NCI-H2081 treated with DMSO at 0.1 percent for 48 hours (cell line): ENCODE measurements at places on chromosomes 3 and 15.

- DNase-seq: no peak
Observed at GRCh38 chr15:81280696-81281455, 43.1 kb downstream of the STARD5 start.

- DNase-seq: peak; percentile 71
Observed at GRCh38 chr15:69591905-69592508, 139.4 kb downstream of the RPLP1 start.

DNA sequence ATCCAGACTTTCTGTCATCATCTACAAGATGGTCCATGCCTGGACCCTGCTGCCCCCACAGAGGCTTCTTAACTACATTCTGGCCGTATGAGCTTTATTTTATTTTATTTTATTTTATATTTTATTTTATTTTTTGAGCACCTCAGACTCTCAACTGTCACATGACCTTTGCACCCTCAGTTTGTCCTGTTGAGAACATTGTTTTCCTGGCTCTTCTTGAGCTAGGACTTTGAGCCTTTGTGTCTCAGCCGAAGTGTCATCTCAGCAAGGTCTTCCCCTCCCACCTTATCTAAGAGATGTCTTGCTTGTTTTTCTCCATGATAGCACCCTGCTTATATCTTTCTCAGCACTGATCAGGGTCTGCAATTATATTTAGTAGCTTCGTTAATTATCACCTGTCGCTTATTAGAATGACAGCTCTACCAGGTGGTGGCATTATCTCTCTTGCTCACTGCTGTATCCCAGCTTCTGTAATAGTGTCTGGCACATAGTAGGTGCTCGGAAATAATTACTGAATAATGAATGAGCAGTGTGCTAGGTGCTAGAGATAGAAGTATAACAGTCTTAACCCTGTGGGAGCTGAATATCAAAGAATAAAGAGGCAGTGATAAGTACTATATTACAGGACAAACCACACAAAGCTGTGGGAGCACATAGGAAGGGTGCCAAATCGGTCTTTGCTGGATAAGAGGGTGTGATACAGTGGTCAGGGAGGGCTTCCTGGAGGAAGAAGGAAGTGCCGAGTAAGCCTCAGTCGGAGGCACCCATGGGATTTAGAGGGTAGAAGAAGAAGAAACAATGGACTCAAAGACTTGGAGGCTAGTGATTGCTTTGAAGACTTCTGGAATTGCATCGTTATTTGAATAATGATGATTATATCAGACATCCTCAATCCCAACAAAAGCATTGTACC lies 136.2 kb downstream of the ITPR1 start:
- DNase-seq: no peak

GRCh38 chr15:71049706-71050422 lies 65.4 kb upstream of the THSD4 start:
- DNase-seq: no peak

GRCh38 chr15:52445954-52446353 lies 82.7 kb downstream of the MYO5A start:
- DNase-seq: no peak

- no peak for DNase-seq
Observed at GRCh38 chr3:130529486-130530215, 12.7 kb downstream of the COL6A6 start.

GRCh38 chr15:43229977-43230376 lies 9.2 kb upstream of the EPB42 start:
- no peak for DNase-seq

DNA sequence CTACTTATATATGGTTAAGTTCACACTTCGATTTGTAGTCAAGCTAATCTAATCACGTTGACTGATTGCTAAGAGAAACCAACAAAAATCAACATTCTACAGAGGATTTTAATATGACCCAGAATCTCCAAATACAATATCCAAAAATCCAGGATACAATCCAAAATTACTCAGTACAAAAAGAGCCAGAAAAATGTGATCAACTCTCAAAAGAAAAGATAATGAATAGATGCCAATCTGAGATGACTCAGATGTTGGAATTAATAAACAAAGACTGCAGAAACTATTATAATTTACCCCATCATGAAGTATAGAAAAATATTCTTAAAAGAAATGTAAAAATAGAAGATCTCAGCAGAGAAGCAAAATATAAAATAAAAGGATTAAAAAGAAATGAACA lies 22.3 kb downstream of the HACL1 start:
- no peak for DNase-seq

DNA sequence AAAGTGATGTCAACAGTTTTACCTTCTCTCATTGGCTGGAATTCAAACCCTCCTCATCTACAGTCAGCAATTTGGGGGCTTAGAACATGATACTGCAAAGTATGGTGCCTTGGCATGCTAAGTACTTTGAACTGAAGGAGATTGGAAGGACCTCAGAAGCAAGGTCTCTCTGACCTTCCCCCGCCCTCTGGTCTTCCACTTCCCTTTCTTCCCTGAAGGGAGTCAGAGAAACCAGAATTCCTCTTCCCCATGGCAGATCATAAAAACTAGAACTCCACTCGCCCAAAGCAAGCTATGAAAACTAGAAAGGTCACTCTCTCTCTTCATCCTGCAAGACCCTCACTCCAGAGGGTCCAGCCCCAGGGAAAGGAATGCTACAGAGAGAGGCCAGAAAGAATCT lies 64.2 kb downstream of the CD200R1L start:
- no peak for DNase-seq

DNA sequence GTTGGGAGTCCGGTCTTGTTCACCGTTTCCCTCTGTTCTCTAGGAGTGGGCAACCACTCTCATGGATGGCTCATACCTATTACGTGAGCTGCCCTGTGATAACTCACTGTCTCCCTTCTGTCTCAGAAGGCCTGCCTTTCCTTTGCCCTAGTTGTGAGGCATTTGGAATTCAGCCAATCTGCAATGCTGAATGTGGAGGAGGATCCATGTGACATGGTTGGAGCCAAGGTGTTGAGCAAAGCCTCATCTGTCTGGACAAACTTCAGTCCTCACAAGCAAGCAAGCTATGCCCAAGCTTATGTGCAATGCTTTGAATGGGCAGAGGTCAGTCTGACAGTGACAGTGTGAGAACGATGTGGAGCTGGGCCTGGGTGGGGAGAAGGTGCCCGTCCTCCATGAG lies 37.8 kb upstream of the ATP10A start:
- no peak for DNase-seq

GRCh38 chr15:70518201-70519003 lies 245.0 kb downstream of the UACA start:
- DNase-seq: no peak

DNA sequence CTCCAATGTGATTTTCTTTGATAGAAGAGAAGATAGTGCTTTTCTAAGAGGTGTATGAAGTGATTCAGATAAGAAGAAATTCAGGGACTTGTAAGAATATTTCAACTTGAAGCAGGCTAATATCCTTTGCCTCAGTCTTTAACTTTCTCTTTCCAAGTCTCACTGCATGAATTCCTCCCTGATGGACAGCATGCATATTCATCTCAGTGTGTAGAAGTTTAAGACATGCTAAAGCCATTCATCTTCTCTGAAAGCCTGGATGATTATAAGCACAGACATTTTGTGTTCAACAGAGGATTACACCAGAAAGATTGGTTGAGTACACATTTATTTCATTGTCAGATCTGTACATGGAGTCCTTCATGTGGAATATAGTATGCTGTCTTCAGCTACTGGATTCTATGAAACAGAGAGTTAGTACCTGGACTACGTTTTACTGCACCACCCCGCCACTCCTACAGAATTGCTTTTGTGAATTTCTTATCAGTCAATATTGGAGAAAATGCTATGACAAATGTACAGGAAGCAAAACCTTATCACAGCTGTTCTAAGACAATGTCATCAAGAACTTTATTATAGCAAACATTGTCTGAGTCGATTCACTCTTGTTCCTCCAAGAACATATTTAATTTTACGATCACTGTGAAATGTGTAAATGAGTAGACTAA lies 1346.1 kb downstream of the OTOL1 start:
- no peak for DNase-seq

DNA sequence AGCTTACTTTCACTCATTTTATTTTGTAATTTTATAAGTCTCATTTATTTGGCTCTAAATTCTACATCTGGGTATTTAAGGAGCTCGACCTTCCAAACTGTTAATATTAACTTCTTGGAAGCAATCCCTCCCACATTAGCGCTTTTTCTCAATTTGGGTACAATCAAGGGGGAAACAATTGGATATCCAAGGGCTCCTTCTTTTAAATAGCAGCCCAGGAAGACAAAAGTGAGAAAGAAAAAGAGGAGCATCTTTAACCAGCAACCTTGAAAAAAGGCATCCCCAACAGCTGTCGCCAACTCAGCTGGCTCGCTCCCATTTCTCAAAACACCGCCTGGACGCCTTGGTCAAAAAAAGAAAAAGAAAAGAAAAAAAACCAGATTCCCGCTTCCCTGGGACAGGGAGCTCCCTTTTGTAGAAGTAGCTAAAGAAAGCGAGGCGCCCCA lies 873 bp downstream of the C3orf70 start:
- no peak for DNase-seq

DNA sequence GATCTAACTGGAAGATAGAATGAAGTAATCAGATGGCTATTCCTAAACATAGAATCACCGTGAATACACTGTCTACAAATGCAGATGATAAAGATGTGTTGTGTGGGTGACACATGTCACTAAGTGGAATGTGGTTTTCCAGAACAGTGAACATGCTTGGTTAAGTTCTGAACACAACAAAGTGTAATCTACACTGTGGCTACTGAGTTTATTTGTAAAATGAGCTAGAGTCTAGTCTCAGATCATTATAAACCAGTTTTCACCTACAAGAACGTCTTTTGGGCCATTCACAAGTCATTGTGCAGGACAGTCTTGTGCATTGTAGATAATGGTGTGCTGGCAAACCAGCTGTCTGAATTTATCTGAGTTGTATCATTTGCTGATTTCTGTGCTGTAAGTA lies 35.3 kb downstream of the OXNAD1 start:
- DNase-seq: no peak

DNA sequence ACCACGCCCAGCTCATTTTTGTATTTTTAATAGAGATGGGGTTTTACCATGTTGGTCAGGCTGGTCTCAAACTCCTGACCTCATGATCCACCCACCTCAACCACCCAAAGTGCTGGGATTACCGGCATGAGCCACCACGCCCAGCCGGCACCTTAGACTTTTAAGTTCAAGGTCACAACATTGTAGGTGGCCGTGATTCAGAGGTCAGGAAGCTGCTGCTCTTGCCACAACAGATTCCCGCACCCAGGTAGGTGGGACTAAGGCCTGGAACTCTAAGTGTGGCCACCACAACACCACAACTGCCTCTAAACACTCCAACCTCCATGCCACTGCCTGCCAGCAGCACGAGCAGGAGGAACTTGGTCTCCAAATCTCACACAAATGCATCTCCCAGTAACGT lies 196.8 kb downstream of the STT3B start:
- DNase-seq: no peak

- DNase-seq: no peak
Observed at GRCh38 chr3:151203051-151203420, at the start of gene GPR171. TSS of gene GPR171 (minus strand) at chr3:151203216. CDS start at chr3:151199386, 3,830 bp downstream.

DNA sequence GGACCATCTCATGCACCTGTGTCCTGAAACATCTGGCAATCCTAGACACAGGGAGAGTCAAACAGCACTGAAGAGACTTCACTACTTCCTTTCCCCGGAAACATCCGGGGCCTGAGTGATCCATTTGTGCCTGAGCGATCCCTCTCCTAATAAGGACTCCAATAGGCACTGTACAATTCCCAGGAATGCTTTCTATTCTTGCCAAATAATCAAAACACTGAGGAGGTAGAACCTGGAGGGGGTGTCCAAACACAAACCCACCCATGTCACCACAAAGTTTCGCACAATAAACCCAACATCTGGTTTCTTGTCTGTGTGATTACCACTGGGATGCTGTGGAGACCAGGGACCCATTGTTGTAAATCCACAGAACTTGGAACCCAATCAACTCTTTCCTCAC lies 205.0 kb downstream of the OPA1 start:
- no peak for DNase-seq

GRCh38 chr15:81126892-81127291 lies 7.2 kb upstream of the CFAP161 start:
- DNase-seq: no peak

- no peak for DNase-seq
Observed at GRCh38 chr3:17122758-17123157, 238.0 kb downstream of the PLCL2 start.

- no peak for DNase-seq
Observed at GRCh38 chr3:32340039-32340438, 51.6 kb upstream of the CMTM7 start.

DNA sequence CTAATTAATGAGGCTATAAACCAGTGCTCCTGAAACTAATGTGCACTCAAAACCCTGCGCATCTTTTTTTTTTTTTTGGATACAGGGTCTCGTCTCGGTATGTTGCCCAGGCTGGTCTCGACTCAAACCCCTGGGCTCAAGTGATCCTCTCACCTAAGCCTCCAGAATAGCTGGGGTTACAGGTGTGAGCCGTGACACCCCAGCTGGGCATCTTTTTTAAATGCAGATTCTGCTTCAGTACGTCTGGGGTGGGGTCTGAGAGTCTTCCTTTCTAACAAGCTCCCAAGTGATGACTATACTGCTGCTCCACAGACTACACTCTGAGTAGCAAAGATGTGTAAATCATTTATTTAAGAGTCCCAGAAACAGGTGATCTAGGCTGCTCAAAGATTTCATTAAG lies 73.0 kb downstream of the BFSP2 start:
- no peak for DNase-seq

- no peak for DNase-seq
Observed at GRCh38 chr3:100560426-100560825, 49.0 kb upstream of the ADGRG7 start.

- DNase-seq: no peak
Observed at GRCh38 chr3:142215106-142215505, 10.3 kb downstream of the GK5 start.

GRCh38 chr15:91927585-91927984 lies 74.1 kb downstream of the SLCO3A1 start:
- peak; percentile 96 for DNase-seq

DNA sequence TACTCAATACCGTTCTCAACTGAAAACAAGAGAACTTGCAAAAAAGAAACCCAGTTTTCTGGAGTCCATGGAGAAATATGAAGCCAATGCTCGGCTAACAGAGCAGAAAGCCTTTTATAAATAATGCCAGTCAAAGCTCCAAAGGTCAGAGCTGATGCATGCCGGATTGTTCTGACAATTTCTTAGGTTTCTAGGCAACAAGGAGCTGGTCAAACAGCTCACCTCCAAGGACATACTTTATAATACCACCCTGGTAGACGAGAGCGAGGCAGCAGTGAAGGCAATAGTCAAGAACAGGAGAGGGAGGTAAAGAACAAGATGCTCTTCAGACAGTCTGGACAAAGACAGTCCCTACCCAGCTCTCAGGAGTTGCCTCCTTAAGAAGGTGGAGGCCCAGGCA lies 111.1 kb downstream of the UBE3A start:
- DNase-seq: no peak
